ENCODE measurements at places on chromosomes 3 and 15.
A peak's percentile ranks its signal among the peaks of the same experiment; 100 is the strongest.

DNA sequence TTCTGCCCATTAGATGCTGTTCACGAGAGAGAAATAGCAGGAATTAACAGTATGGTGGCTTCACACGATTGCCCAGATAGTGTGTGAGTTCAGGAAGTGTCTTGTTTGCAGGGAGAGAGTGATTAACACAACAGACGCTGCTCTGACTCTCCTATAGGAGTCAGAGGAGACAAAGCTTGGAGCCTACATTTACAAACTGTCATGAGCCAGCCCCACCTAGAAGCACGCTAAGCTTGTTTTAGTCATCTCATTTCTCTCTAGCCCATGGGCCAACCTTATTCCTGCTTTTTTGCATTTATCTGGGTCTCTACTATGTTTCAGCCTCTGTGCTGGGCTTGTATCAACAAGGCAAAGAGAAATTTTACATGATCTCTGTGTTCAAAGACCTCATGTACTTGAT, 128.3 kb upstream of the BFSP2 start:
- no peak for DNase-seq

GRCh38 chr15:69797051-69797595, 300.6 kb downstream of the TLE3 start:
- DNase-seq, result no peak

DNA sequence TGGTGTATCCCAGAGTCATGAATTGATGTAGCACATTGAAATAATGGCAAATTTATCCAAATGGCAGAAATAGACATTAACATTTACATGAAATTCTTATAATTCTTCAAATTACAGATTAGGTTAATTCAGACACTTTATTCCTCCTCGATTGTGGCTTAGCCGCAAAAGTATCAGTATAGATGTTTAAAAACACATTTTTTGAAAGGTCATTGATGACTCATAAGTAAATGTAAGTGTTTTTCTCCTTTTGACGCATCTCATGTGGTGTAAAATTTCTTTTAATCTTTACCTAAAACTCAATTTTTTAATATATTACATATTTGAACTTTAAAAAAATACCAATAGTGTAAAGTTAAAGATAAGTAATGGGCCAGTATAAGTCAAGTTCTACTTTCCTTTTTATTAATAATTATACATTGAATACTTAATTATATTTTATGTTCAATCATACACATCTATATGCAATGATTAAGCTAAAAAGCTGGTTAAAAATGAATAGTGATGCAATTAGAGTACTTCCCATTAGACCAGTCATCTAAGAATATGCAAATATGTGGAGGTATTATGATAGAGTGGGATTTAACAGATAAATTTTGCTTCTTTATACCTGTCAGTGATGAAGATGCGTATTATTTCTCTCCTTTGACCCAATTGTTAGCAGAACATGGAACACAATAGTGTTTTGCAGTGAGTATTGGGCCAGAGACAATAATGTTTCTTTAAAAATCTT, 678.1 kb upstream of the DPPA4 start:
- no peak for DNase-seq

DNA sequence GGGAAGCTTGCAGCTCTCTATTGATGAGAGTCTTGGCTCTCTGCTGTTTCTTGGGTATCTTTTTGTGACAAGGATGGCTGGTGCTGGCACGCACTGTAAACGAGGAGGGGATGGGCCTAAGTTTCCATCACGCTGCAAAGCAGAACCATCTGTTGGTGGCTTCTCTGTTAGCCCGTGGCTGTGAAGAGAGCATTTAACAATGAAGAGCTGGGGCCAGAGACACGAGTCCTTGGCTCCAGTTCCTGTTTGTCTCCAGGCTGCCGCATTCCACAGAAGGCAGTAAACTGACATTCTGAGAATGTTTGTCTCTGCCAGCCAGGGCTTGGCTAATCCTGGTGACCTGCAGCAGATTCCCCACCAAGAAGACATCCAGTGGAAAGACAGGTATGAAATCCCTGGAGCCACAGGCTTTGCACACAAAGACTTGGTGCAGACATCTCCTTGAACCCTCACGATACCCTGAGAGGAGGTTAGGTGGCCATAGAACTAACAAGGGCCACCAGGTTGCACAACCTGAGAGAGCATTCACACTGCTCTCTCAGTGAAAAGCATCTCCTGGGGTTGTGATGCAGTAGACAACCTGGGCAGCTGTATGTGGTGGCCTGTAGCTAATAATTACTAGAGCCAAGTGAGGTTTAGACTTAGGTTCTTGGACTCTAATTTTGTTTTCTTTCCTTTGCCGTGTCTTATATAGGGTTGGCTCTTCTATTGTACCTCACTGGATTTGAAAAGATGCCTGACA, 130.9 kb downstream of the ASB7 start:
- DNase-seq, result no peak

DNA sequence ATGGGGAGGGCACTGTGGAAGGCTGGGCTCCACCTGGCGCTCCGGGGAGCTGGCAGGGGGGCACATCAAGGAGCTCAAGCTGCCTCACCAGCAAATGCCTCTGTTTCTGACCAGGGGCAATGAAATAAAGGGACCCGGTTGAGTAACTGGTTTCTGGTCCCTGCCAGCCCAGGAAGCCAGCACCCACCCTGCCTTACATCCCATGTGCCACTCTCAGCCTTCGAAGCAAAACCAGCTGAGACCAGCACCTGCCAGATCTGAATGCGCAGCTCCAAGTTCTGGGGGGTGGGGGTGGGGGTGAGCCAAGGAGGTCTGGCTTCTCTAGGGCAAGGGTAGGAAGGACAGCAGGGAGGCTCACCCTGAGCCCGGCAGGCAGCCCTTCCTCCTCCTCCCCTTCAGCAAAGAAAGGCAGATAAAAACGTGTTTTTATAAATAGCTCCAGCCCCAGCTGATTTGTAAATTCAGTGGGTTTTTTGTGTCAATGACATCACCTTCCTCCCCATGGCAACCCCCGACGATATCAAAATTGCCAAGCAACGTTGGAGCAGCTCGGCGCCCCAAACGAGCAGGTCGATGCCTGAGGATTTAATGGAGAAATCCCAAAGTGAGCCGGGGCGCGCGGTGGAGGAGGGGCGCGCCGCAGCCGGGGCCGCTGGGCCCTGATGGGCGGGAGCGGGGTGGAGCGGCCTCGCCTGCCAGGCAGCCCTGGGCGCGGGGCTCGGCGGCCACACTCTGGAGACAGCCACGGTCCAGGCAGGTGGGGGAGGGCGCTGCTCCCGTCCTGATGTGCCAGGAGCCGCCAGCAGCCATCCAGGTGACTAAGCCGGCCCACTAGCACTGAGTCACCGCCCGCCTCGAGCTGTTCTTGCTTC, at the start of gene PAK6:
PAK6 (plus strand) TSS at position 532 of the 872 bp plus-strand sequence. CDS start 25,723 bp downstream, outside the sequence.
- peak; percentile 84 for DNase-seq

DNA sequence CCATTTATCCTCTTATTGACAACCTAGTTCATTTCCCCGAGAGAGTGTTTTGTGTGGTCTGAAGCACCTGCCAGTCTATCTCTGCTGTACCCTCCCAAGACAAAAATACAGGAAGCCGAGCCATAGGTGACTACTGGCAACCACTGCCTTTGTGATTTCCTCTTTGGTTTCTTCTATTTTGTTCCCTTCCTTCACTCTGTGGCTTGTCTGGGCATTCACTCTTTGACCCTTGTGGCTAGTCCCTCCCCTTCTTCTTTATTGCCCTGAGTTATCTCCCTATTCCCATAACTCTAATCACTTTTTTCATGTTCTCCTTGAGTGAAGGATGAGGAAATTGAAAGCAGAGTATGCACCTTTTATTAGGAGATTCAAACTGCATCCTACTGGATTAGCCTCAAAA, at the start of gene ADGRG7:
ADGRG7 (plus strand) TSS at position 297 of the 400 bp plus-strand sequence. CDS start 256 bp downstream, outside the sequence.
- DNase-seq, result no peak

DNA sequence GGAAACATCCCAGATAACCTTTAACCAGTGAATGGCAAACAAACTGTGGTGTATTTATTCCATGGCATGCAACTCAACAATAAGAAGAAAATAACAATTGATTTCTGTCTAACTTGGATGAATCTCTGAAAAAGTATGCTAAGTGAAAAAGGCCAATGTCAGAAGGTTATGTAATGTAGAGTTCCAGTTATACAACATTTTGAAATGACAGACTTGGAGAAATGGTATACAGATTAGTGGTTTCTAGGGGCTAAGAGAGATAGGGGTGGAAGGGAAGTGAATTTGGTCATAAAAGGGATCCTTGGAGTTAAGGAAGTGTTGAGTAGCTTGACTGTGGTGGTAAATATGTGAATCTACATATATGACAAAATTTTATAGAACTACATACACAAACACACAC, 269.4 kb upstream of the SUCLG2 start:
- no peak for DNase-seq

DNA sequence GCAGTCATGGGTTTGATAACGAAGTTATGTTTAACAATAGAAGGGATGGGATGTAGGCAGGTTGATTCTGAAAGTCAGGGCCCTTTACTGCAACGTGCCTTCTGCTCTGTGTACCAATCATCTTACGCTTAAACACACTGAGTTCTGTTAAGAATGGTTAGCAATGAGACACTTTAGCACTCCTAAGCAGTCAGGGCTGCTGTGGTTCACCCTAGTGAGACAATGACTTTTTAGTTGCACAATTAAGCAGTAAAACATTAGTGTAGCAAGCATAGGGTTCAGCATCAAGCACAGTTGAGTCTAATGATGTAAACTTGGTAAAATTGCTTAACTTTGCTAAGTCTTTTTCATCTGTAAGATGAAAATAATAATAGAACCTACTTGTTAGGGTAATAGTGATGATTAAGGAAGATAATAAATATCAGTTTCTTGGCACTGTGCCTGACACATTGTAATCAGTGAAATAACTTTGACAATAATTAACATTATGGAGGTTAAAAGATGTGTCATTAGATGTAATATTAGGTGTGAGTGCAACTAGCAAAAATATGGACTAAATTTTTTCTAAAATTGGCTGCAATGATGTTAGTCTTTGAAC, 484.2 kb upstream of the THBS1 start:
- DNase-seq, result no peak

- peak; percentile 58 for DNase-seq
Measured at GRCh38 chr3:64627471-64628321, 60.1 kb downstream of the ADAMTS9 start.

GRCh38 chr15:94930960-94931359, 699.6 kb downstream of the MCTP2 start:
- DNase-seq, result no peak

GRCh38 chr3:139448104-139448503, 28.2 kb downstream of the RBP2 start:
- DNase-seq, result no peak

DNA sequence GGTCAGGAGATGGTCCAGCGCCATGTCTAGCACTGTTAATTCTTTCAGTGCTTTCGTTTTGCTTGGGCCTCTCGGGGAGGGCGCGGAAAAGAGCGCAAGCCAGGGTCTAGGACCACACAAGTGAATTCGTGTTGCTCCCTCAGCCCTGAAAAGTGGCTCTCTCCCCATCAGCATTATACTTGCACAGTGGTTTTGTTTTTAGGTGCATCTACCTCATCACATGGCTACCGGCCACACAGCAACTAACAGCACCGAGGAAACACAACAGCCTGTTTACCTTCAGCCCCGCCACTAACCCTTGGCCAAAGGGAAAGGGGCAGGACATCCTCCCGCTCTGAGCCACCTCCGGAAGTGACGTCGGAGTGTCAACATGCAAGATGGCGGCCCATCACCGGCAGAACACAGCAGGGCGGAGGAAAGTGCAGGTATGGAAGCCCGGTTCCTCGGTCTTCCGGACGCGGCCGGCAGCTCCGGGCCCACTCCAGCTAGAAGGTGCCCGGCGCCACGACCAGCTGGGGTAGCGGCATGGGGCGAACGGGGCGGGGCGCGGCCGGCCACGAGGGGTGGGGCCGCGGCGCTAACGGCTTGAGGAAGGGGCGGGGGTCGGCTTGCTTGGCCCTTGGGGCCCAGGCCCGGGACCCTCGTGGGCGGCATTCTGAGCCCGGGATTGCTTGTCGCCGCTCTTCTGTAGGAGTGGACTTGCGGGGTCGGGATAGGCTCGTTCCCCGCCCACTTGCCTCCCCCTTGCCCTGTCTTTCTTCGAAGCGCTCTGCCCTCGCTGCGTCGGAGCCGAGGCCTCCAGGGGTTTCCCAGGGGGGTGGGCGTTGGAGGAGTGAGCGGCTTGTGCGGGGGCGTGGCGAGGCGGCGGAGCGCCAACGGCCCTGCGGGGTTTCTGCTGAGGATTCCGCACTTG, at the start of the genes SCN11A and WDR48:
SCN11A (minus strand) TSS at position 296 of the 913 bp plus-strand sequence. CDS start 101,582 bp downstream, outside the sequence.
WDR48 (plus strand) TSS at position 368 of the 913 bp plus-strand sequence; CDS start at position 378, 10 bp downstream.
- DNase-seq, result peak; percentile 93

- no peak for DNase-seq
Measured at GRCh38 chr3:190739641-190740185, 122.8 kb downstream of the GMNC start.

- DNase-seq, result no peak
Measured at GRCh38 chr15:91099616-91099994, 452 bp upstream of the SV2B start.

GRCh38 chr3:71974786-71975185, 189.8 kb upstream of the PROK2 start:
- DNase-seq, result no peak

DNA sequence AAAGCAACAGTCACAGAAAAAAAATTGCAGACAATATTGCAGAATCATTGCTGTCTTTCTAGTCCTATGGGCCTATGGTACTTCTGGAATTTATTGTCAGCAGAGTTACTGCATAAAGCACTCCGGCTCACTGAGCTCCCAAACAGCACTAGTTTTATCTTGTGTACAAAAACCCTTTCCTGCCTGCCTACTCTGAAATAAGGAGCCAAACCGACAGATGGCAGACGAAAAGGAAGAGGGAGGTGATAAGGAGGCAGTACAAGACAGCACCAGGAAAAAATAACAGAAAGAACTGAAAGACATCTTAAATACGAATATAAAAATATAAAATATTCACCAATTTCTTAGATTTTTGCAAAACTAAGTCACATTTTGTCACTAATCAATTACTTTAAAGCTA, 15.6 kb downstream of the HERC1 start:
- DNase-seq, result no peak

DNA sequence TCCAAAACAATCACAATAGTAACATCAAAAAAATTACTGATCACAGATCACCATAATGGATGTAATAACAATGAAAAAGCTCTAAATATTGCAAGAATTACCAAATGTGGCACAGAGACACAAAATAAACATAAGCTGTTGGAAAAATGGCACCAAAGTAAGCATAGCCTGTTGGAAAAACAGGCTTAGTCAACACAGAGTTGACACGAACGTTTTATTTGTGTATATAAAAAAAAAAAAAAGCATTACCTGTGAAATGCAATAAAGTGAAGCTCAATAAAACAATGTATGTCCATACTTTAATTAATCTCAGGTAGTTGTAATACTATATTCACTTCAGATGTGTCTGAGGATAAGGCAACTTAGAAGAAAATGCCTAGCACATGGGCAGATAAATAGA, 77.1 kb downstream of the NR1I2 start:
- no peak for DNase-seq

All from T47D (cell line).